Stimulated activated CD4-positive, alpha-beta T cell treated with anti-CD3 and anti-CD28 coated beads, TNF-alpha, amount 100 ng/mL, for 1 hour (primary cell): ENCODE measurements at places on chromosomes 5 and 9.

GRCh38 chr5:36068751-36069281 is 2.1 kb upstream of the UGT3A2 start:
- DNase-seq, result no peak

GRCh38 chr5:61622156-61622555 is 290.1 kb downstream of the ZSWIM6 start:
- no peak for DNase-seq

DNA sequence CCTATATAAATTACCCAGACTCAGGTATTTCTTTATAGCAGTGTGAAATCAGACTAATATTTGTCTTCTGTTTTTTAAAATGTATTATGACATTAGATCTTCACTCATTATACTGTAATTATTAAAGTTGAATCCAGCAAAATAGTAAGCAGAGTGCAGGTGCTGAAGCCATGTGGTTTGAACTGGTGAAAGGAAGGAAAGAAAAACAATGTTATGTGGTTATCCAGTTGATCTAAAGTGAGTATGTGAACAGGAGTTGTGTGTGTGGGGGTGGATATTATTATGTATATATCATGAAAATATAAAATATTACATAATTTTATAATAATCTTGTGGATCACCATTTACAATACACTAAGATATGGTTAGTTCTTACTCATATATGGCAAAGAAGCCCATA is 593.7 kb downstream of the SEMA5A start:
- DNase-seq, result no peak

DNA sequence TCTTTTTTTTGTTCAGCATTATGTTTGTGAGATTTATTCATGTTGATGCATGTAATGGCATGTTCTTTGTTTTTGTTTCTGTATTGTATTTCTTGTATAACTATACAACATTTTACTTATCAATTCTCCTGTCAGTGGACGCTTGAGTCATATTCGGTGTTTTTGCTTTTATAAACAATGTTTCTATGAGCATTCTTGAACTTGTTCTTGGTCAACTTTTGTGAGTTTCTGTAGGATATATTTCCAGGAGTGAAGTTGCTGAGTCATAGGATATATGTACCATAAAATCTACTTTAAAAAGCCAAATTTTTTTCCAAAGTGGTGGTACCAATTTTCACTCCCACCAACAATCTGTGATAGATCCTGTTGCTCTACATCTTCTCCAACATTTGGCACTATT is 104.8 kb downstream of the VCAN start:
- DNase-seq, result no peak

DNA sequence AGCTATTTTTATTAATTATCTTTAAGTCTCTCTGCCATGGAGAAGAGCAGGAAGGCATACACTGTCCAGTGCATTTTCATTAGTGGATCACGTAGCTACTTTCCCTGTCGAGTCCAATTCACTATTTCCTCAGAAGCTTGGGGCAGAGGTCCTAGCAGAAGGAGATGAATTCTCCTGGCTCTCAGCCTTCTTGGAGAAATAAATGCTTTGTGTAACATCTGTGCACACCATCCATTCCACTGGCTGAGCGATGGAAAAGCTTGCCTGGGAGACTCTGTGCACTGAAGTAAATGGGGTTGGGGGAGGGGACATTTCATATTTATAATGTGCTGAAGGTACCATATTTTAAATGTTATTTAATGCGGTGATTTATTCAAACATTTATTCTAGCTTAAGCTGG is 23.4 kb downstream of the PROP1 start:
- no peak for DNase-seq

- DNase-seq, result no peak
Measured at GRCh38 chr9:70110194-70111041, 66.8 kb downstream of the MAMDC2 start.

- DNase-seq, result no peak
Measured at GRCh38 chr9:7105095-7105494, 347.3 kb downstream of the KDM4C start.

DNA sequence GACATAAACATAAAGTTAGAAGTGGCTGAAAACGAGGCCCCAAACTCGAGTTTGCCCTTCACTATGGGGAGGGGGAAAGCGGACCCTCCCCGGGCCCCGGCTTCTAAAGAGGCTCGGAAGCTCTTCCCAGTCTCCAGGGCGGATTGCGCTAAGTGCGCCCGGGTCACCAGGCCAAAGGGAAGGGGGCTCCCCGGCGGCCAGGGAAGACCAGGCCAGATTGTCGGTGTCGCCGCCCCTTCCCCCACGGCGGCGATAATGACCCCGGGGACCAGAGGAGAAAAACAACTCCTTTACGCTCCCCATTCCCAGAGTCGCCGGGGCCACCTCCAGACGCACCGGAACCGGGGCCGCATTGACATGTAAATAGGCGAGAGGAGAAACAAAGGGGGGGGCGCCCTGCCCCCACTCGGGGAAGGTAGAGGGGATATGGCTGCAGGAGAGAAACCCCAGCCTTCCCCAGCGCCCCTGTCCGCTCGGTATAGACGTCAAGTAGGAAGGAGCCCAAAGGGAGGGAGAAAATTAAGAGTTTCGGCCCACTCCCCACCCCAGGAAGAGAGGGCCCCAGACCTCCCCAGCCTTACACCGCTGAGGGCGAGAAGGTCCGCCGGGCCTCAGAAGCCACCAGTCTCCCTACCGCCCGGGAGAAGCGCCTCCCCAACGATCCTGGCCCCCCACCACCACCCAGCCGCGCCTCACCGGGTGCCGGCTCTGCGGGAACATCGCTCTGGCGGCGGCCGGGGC is 1.7 kb downstream of the TLE1 start:
- DNase-seq, result no peak

- no peak for DNase-seq
Measured at GRCh38 chr5:125149110-125149509, 402.7 kb upstream of the ZNF608 start.

DNA sequence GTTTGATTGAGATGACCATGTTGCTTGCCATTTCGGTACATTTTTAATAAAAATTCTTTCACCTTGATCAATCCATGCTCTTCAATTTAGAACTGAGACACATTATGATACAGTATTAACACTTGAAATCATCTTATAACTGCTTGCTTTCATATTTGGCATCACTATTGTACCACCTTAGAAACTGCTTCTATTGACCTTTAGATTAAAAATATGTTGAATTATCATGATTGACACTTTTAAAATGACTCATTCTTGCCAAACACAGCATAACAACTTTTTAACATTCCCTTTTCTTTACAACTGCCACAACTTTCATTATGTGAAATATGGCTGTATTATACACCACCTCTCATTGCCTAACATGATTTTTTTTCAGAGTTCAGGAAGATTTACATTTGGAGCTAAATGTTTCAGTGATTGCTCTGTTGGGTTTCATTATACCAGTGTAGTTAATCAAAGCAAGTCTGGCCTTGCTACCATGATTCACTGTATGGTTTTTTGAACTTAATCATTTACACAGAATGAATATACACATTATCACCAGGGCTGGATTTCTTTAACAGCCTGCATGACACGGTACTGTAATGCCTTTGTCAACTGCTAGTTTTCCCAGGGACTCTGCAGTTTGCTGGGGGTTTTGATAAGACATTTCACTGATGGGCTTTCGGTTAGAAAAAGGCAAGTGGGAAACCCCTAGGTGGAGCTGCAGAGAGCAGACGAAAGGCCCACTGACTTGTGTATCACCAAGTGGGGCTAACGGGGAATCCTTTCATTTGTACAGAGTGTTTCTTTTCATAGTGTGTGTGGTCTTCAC is 93.6 kb upstream of the TLE4 start:
- DNase-seq, result no peak

DNA sequence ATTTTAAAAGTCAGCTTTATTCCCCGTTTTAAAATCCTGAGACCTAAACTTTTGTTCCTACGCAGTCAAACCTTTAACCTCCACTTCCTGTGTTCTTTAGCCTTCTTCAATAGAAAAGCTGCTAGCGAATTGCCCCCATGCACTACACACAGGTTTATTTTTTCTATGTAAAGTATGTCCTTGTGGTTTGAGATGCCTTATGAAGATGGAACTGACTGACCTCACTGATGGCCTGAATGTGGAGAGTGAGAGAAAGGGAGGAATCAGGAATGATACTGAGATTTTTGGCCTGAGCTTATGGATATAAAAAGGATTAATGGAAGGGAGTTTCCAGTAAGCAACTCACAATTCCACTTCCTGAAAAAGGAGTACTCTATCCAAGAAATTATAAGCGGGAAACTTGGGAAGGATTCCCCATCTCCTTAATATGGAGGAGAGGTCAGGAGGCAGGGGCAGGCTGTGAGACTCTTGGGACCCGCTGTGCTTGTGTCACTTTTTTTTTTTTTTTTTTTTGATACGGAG is 89.5 kb downstream of the UGCG start:
- DNase-seq, result no peak

GRCh38 chr5:3348576-3349535 is 246.8 kb upstream of the IRX1 start:
- DNase-seq, result no peak

DNA sequence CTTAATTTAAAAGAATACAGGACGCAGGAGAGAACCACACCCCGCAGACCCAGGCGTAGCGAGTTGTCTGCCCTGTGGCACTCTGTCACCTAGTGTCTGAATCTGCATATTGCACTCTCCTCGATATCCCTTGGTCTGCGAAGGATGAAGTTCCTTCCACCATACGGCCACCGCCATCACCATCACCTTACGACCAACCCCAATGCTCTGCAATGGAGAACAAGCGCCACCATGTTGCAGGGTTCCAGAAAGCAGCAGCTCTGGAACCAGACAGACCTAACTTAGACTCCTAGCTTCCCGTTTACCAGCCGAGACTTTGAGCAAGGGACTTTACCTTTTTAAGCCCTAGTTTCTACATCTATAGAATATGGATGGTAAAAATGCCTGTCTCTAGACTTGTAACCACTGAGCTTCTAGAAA is 77.4 kb upstream of the DMRT1 start:
- DNase-seq, result no peak

GRCh38 chr5:180130291-180130869 is 58.8 kb upstream of the RNF130 start:
- DNase-seq, result no peak
